ENCODE measurements at places on chromosomes 16 and 17.

DNA sequence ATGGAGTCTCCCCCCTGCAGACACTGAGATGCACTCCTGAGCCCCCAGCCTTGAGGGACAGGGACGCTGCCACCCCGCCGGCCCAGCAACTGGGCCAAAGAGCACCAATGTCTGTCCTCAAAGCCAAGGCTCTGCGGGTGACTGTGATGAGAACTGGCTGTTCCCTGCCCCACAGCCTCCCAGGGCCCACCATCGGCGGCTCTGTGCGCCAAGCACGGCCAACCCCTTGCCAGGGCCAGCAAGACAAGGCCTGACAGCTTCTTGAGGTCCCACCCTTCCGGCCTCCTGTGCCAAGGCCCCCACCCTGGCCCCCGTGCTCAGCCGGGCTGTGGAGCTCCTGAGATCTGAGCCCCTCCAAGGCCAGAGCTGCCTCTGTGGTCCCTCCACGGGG lies 34.2 kb upstream of the PABPN1L start:
- no peak for DNase-seq

GRCh38 chr17:8481089-8481488 lies 45.4 kb downstream of the NDEL1 start:
- DNase-seq: no peak

DNA sequence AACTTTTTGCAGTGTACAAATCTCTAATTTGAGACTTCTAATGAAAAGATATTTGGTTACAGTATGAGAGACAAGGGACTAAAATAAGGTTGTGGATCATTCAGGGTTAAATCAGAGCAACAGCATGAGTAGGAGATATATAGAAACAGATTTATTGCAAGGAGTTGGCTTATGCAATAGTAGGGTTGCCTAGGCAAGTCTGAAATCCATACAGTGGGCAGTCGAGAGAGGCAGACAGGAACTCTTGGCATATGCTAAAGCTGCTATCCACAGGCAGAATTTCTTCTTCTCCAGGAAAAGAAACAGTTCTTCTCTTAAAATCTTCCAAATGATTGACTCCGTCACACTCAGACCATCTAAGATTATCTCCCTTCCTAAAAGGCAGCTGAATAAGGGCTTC lies 500.8 kb downstream of the MAF start:
- DNase-seq: no peak

- DNase-seq: no peak
Measured at GRCh38 chr16:10153985-10154384, 28.2 kb downstream of the GRIN2A start.

- DNase-seq: no peak
Measured at GRCh38 chr16:72837846-72838585, 209.9 kb downstream of the ZFHX3 start.

GRCh38 chr16:28504707-28505404 lies 1.8 kb downstream of the IL27 start:
- no peak for DNase-seq

- DNase-seq: no peak
Measured at GRCh38 chr16:21713549-21714368, 50.0 kb downstream of the OTOA start.

DNA sequence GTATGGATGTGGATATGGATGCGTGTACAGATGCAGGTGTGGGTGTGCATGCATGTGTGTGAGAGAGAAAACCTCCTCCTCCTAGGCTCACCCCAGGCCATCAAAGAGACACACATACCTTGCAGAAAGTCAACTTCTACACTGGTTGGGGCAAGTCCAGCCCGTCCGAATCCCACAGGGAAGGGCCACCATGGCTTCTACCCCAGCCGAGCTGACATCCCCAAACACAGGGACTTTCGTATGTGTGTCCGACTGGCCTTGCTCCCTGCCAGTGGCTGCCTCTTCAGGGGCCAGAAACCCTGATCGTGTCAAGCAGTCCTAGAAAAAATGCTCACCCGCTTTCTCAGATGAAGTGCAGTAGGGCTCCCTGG lies 134.2 kb downstream of the XYLT1 start:
- no peak for DNase-seq

DNA sequence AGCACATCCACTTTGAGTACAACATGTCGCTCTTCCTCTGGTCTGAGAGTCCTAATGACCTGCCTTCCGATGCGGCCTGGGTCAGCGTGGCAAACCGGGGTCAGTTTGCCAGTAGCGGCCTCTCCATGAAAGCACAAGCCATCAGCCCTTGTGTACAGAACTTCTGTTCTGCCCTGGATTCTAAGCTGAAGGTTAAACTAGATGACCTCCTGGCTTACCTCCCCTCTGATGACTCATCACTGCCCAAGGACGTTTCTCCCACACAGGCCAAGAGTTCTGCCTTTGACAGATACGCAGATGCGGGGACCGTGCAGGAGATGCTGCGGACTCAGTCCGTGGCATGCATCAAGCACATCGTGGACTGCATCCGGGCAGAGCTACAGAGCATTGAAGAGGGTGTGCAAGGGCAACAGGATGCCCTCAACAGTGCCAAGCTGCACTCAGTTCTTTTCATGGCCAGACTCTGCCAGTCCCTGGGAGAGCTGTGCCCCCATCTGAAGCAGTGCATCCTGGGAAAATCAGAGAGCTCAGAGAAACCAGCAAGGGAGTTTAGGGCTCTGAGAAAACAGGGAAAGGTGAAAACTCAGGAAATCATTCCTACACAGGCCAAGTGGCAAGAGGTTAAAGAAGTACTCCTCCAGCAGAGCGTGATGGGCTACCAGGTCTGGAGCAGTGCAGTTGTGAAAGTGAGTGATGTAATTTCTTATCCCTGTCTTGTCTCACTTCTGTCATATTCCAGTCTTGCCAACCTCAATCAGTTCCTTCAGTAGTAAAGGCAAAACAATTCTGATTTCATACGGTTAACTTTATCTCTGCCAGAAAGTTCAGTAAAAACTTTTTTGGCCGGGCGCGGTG lies 8.6 kb downstream of the COG1 start:
- no peak for DNase-seq

GRCh38 chr16:13560151-13560550 lies 359.8 kb upstream of the ERCC4 start:
- DNase-seq: no peak

DNA sequence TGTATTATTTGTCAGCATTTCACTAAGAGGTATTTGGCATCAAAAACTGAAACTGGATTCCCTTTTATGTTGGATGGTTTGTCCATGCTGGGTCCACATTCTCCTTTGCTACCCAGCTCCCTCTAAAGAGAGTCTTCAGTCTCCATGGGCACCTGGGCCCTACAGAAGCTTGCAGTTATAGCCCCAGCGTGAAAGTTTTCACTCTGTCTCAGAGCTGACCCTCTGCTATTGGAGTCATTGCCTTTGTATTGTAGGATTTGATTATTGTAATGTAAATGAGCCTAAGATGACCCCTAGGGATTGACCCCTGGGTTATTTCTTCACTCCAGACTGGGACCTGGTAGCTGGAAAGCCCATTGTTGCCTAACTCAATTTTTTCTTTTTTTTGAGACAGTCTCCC lies 1026.5 kb upstream of the EEF2KMT start:
- no peak for DNase-seq

- no peak for DNase-seq
Measured at GRCh38 chr17:34249061-34249460, 6.0 kb upstream of the CCL2 start.
